ENCODE measurements at places on chromosomes 16 and 17.

DNA sequence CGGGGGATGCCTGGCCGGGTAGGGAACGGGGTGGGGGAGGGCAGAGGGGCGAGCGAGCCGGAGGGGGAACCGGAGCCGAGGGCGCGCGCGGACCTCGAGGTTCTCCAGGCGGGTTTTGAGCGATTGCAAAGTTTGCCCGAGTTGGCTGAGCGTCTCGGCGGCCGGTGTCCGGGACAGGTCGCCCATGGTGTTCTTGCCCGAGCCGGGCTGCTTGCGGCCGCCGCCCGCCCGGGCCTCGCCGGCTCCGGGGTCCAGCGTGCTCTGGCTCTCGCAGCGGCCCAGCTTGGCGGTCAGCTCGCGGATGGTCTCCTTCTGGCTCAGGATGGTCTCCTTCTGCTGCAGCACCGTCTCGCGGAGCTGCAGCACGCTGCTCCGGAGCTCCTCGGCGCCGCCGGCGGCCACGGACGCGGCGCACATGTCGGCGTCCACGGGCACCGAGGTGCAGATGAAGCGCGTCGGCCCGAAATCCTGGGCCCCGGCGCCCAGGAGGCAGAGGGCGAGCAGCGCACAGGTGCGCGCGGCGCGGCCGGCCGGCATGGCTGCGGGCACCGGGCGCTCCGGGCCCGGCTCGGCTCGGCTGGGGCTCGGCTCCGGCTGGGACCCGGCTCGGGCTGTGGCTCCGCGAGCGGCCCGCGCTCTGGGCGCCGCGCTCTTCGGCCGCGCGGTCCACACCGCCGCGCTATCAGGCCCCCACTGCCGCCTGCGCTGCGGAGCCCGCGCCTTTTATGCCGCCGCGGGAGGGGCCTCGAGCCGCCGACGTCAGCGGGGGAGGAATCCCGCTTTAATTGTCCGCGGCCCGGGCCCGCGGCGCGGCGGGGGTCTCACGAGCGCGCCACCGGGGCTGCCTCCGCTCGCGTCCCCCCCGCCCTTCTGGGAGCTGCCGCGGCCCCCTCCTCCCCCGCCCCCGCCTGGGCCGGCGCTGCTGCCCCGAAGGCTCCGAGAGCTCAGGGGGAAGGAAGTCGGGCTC, at the start of gene NPTX1:
TSS of gene NPTX1 (minus strand) at position 698 of the 967 bp plus-strand sequence. CDS start at position 537, 161 bp downstream.
- DNase-seq: peak; percentile 14

- DNase-seq: no peak
Measured at GRCh38 chr16:20874088-20874581, 26.0 kb downstream of the DCUN1D3 start.

- DNase-seq: no peak
Measured at GRCh38 chr17:46873941-46874645, 22.7 kb downstream of the WNT9B start.

GRCh38 chr17:41639492-41640473, 15.4 kb upstream of the KRT17 start:
- DNase-seq: no peak

DNA sequence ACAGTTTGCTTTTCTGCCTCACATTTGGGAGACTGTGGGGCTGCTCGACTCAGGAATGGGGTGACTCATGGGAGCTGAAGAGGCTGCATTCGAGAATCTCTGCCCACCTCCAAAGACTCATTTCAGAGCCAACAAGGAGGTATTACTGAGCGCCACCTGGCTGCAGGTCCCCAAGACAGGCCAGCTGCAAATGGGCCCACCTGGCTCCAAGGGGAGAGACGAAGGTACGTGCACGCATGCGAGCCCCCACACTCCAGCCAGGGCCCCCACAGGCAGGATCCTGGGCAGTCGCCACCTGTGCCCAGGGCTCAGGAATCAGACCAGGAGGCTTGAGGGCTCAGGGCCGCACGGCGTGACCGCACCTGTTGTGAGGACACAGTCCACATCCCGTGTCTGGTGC, 6.0 kb downstream of the HAGHL start:
- DNase-seq: no peak

- DNase-seq: no peak
Measured at GRCh38 chr17:77307479-77308198, 166.9 kb downstream of the SEC14L1 start.

GRCh38 chr17:73343168-73343634, 31.4 kb upstream of the CDC42EP4 start:
- DNase-seq: peak; percentile 35

GRCh38 chr17:41530062-41531048, 2.2 kb upstream of the KRT19 start:
- no peak for DNase-seq

GRCh38 chr17:66272811-66273585, 29.4 kb upstream of the PRKCA start:
- no peak for DNase-seq

DNA sequence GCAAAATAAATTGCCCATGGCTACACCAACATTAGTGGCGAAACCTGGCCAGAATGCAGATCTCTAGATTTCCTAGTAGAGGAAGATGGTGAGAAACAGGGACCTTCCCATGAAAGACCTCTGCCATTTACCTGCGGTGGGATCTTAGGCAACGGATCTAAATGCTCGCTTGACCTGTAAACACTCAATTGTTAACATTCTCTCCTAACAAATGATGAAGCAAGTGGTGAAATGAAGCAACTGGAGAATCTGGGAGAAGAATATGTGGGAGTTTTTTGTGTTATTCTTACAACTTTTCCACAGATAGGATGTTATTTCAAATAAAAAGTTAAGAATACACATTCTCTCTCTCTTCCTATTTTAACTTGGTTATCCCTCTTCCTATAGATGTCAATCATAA, 56.6 kb downstream of the SMG6 start:
- DNase-seq: no peak

DNA sequence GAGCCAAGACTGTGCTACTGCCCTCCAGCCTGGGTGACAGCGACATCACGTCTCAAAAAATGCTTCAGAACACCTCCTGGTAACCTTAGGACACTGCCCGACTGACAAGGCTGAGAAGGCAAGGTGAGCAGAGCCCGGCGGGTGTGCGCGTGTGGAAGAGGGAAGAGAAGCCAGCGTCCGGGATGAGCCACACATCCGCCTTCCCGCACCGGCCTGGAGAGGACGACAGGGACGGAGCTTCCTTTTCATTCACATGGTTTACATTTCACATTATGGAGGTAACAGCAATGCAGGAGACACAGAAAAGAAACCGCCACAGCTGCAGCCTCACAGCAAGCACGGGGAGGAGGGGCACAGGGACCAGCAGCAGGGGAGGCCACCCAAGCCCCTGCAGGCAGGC, 16.5 kb downstream of the HAGH start:
- DNase-seq: no peak

GRCh38 chr17:76174037-76174436, 33.0 kb upstream of the FOXJ1 start:
- DNase-seq: no peak

GRCh38 chr16:74252329-74252728, 44.3 kb upstream of the PSMD7 start:
- DNase-seq: no peak

- DNase-seq: no peak
Measured at GRCh38 chr16:7736138-7736665, 403.6 kb downstream of the RBFOX1 start.

- DNase-seq: peak; percentile 90
Measured at GRCh38 chr16:84237994-84238750, 1.6 kb downstream of the KCNG4 start.

GRCh38 chr16:76634847-76635697, 357.9 kb downstream of the CNTNAP4 start:
- no peak for DNase-seq

DNA sequence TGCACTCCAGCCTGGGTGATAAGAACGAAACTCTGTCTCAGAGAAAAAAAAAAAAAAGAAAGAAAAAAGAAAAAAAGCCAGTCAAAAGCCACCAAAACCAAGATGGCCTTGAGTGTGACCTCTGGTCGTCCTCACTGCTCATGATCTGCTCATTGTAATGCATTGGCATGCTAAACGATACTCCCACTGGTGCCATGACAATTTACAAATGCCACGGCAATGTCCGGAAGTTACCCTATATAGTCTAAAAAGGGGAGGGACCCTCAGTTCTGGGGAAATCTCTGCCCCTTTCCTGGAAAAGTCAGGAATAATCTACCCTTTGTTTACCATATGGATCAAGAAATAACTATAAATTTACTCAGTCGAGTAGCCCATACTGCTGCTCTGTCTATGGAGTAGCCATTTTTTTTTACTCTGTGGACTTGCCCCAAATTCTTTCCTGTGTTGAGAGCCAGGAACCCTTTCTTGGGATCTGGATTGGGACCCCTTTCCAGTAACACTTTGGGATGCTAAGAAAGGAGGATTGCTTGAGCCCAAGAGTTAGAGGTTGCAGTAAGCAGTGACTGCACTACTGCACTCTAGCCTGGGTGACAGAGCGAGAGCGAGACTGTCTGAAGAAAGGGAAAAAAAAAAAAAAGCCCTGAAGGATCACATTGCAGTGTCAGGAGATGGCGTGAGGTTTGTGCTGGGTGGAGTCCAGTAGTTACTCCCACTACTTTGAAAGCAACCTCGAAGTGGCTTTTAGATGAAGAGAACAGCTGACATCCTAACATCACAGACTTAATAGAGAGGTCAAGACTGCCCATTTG, 3.7 kb upstream of the TMEM231 start:
- no peak for DNase-seq

DNA sequence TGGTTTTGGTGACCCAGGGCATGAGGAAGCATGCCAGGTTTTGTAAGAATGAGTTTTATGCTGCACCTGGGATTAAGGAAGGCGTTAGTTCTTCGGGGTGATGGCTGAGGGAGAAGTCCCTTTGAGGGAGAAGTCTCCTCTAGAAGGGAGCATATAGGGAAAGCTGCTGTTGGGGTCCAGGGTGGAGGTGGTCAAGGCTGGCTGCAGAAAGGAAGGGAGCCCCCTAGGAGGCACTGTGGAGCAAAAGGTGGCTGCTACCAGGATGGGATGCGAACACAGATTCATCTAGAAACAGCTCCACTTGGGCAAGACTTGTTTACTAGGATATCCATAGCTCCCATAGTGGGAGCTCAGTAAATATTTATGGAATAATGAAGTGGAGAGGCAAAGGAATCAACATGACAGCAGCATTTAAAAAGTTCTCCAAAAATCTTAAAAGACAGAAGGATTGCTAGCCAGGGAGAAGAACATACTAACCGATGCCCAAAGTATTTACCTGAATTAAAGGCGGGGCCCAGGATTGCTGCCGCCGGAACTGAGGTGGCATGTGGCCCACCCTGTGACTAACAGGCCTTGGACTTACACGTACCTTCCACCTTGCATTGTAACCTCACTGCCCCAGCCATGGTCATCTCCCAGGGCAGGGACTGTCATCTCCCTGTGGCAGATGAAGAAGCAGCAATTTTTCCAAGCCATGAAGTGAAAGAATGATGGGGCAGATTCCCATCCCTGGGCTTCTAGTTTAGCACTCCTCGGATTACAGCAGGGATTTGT, 7.1 kb upstream of the LPCAT2 start:
- no peak for DNase-seq

DNA sequence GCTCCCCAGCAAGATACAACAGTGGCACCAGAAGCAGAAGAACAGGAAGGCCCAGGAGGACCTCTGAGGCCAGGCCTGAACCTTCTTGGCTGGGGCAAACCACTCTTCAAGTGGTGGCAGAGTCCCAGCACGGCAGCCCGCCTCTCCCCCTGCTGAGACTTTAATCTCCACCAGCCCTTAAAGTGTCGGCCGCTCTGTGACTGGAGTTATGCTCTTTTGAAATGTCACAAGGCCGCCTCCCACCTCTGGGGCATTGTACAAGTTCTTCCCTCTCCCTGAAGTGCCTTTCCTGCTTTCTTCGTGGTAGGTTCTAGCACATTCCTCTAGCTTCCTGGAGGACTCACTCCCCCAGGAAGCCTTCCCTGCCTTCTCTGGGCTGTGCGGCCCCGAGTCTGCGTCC, 11.9 kb downstream of the CES3 start:
- DNase-seq: no peak

GRCh38 chr16:27098366-27099049, 31.8 kb downstream of the C16orf82 start:
- DNase-seq: no peak

- peak; percentile 22 for DNase-seq
Measured at GRCh38 chr17:17754719-17755686, 73.7 kb downstream of the RAI1 start.

- DNase-seq: peak; percentile 29
Measured at GRCh38 chr17:72726936-72727335, 365.6 kb downstream of the SLC39A11 start.

DNA sequence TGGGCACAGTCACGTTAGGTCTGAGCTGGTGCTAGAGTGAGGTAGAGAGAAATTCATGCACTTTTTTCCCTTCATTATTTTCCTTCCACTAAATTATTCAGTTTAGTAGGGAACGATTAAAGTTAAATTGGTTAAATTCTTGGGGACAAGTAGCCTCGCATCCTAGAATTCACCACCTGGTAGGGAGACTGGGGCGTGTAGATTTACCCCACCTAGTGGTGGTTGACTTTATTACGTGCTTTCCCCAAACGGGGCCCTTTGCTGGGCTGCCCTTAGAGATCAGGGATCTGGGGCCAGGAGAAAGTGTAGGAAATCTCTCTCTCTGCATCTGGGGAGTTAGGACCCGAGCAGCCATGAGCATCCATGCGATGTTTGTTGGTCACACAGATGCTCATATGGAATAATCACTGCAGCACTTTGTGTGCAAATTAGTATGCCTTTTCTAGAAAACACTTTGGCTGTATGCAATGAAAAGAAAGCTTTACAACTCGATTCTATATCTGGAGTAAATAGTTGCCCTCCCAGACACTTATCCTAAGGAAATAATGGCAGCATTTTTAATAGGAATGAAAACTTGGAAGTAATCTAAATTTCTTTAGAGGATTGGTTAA, 107.0 kb downstream of the PLCG2 start:
- no peak for DNase-seq

DNA sequence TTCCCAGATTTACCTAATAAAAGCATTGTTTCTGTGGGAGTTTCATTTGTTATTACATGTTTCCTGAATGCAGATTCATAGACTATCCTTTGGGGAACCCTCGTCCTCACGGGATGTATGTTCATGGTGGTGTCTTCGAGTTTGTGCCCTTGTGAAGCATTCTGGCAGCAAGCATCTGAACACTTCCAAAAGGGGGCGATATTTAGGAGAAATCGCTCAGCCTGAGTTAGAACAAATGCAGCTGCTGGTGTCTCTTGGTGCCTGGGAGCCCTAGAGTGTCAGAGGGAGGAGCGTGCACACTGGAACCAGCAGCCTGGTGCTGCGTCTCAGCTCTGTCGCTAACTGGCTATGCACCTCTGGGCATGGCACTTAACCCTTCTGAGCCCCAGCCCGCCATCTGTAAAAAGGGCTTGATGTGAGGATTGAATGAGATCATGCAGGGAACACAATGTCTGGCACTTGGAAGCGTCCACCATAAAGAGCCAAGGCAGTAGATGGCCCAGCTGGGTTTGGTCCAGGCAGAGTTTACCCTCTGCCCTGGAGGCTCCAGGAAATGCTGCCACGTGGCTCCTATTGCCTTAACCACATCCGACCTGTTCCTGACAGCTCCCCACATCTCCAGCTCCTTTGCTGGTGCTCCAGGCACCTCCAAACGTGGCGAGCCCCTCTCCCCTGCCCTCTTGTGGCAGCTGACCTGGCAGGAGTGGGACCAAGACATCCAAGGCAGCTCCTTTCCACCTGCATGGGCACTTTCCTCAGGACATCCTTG, 25.0 kb upstream of the C16orf78 start:
- DNase-seq: no peak

- DNase-seq: no peak
Measured at GRCh38 chr17:54749157-54749556, 151.5 kb upstream of the TOM1L1 start.

GRCh38 chr16:48102083-48103008, 53.4 kb downstream of the ABCC12 start:
- DNase-seq: no peak

- no peak for DNase-seq
Measured at GRCh38 chr16:81067166-81067565, 9.9 kb downstream of the C16orf46 start.

Data from DMS79 treated with DMSO at 0.1 percent for 48 hours (cell line).